ENCODE measurements at places on chromosomes 6 and 20.

- no peak for DNase-seq
Observed at GRCh38 chr6:3144571-3144970, 12.8 kb downstream of the TUBB2A start.

- no peak for DNase-seq
Observed at GRCh38 chr20:8744228-8744844, 324.6 kb upstream of the PLCB4 start.

- DNase-seq, result no peak
Observed at GRCh38 chr6:148677594-148678476, 69.0 kb upstream of the UST start.

GRCh38 chr6:16670183-16670582 is 91.1 kb downstream of the ATXN1 start:
- DNase-seq, result no peak

- no peak for DNase-seq
Observed at GRCh38 chr6:124541573-124541972, 420.7 kb upstream of the RNF217 start.

DNA sequence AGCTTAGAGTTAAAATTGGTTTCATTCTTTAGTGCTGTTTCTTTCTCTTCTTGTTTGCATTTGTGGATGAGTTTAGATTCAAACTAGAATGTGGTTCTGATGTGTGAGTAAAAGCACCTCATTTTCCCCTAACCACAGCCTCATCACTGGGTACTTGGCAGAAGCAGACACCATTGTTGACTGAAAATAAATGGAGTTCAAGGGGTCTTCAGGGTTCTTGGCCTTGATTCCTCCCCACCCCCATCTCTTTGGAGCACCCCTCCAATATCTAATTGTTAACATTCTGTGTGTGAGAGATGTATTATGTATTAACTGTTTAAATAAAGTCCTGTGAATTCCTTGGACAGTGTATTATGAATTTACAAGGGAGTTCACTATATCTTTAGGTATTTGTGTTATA is 59.6 kb downstream of the JARID2 start:
- no peak for DNase-seq

- DNase-seq, result no peak
Observed at GRCh38 chr6:109793021-109793420, 101.9 kb downstream of the FIG4 start.

All from activated CD4-positive, CD25-positive, alpha-beta regulatory T cell (primary cell).